ENCODE measurements at places on chromosomes 2 and 18.
A peak's percentile ranks its signal among the peaks of the same experiment; 100 is the strongest.

DNA sequence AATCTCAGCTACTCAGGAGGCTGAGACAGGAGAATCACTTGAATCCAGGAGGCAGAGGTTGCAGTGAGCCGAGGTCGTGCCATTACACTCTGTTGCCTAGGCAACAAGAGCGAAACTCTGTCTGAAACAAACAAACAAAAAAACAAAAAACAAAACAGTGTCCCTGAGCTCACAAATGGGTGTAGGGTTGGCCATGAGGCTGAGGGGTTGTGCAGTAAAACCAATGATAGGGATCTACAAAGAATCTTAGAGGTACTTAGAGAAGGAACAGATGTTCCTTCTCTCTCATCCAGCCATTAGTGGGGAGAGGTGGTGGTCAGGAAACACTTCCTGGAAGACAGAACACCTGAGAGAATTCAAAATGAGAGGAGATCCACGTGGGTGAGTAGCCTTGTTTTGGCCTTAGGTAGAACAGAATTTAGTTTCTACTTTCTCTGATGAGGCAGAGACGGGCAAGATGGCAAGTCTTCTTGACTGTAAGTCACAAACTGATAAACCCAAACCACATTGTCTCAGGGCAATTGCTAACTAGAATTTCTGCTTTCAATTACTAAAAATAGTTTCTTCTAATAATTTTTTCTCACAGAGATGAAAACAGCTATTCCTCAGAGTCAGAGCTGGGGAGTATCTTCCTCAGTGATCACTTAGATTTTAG, 61.5 kb upstream of the PPM1B start:
- DNase-seq = no peak

DNA sequence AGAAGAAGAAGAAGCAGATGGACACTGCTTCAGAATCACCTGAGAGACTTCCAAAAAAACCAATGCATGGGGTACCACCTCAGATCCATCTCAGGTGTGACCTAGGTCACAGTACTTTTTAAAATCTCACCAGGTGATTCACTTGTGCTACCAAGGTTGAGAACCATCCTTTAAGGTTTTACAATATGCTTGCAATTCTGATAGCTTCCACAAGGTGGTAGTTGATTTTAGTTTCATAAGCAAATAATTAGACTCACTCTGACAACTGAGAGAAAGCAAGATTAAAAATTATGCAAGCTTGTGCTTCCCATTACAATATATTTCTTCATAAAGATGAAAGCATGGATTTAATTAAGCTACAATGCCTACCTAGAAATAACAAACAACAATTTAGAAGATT, 355.1 kb downstream of the EN1 start:
- no peak for DNase-seq

DNA sequence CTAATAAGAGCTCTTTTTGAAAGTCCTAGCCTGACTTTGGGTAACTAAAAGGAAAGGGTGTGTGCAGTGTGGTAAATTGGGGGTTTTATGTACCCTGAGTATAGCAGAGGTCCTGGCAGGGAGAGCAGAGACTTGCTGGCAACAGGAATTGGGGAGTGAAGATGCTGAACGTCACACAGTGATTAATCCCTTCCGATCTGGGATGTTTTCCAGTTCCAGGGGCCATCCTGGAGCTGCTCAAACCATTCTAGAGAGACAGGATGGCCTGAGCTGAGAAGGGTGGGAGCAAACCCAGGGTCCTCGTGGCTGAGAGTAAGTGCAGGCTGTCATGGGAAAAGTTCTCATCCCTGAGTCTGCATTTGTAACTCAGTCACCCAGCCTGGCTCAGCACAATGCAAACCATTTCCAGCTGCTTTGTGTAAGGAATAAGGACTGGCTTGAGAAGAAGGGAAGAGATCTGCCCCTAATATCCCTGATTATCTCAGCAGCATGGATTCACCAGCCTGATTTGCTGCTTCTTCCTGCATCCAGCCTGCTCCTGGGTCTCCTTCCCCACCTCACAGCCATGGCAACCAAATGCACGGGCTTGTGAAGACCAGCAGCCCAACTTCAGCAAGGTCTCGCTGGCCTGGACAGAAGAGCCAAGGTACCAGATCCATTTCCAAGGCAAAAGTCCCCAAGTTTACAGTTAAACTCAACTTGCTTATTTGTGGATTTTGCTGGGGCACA, 47.1 kb upstream of the CELF4 start:
- no peak for DNase-seq

- DNase-seq = peak; percentile 48
Observed at GRCh38 chr2:85753525-85754312, at the start of gene ATOH8. ATOH8 (plus strand) TSS chr2:85753991; CDS start chr2:85754190, 199 bp downstream.

GRCh38 chr2:15158100-15158499, 403.0 kb downstream of the NBAS start:
- DNase-seq = peak; percentile 51

- no peak for DNase-seq
Observed at GRCh38 chr18:58967751-58968254, 103.1 kb downstream of the ZNF532 start.

DNA sequence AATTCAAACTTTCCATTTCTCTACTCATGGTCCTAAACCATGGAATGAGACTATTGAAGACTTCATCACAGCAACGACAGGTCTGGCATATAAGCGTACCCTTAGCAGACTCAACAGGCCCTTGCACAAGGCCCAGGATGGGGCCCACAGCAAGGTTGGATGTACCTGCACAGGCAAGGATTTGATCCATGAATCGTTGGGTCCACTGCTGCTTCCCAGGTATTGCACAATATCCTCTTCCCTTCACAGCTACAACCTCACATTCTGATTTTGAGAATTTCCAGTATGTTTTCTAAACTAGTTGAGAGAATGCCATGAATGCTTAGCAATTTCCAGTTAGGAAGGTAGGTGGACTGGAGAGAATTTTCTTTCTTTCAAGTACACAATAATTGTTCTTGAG, 515.8 kb downstream of the SUCLG1 start:
- DNase-seq = no peak

- no peak for DNase-seq
Observed at GRCh38 chr2:215664847-215665525, 229.1 kb upstream of the FN1 start.

DNA sequence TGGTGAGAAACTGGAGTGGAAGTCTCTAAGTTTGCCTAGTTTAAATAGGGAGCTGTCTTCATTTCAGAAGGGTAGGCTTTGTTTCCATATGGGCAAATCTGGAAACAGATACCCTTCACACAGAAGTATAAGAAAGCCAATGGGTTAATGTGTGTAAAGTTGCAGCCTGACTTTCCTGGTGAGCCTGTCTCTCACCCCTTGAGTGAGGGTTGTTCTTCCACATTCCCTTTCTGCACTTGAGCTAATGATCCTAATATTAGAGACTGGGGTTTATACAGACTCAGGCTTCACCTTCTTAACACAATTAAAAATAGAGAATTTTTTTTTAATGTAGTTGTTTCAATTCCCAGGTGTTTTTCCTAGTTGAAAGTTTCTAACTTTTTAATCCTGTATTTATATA, 108.6 kb upstream of the EML6 start:
- no peak for DNase-seq

GRCh38 chr18:79819968-79820351, 22.2 kb downstream of the KCNG2 start:
- no peak for DNase-seq

DNA sequence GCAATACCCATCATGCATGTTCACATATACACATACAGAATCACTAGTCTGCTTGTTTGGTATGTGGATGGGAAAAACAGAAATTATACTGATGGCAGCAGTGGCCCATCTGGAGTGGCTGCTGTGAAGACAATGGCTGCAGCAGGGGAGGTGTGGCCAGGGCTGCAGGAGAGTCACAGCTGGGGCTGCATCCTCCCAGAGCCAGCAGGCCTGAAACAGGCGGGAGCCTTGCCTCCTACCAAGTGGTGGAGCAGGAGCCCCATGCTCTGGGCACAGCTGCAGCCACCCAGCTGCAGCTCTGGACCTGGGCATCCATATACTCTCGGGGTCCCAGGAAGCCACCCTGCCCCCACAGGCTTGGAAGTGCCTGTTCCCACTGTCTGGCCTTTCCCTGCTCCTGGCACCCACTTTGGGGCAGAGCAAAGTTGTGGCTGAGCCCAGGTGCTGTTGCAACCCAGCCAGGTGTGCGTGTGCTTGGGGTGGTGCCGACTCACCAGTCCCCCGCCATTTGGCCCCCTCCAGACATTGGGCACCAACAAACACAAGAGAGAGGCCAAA, 136.6 kb downstream of the SPAG16 start:
- DNase-seq = no peak

DNA sequence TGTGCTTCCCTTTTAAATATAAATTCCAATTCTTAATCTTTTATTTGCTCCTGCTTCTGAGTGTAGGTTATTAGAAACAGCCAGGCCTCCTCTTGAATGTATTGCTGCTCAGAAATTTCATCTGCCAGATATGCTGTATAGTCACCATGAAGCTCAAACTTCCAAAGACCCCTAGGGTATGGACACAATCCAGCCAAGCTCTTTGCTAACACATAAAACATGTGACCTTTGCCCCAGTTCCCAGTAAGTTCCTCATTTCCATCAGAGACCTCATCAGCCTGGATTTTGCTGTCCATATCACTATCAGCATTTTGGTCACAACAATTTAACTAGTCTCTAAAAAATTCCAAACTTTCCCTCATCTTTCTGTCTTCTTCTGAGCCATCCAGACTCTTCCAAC, 75.2 kb downstream of the MAP2 start:
- no peak for DNase-seq

- DNase-seq = no peak
Observed at GRCh38 chr2:191910518-191910917, 63.6 kb upstream of the CAVIN2 start.

DNA sequence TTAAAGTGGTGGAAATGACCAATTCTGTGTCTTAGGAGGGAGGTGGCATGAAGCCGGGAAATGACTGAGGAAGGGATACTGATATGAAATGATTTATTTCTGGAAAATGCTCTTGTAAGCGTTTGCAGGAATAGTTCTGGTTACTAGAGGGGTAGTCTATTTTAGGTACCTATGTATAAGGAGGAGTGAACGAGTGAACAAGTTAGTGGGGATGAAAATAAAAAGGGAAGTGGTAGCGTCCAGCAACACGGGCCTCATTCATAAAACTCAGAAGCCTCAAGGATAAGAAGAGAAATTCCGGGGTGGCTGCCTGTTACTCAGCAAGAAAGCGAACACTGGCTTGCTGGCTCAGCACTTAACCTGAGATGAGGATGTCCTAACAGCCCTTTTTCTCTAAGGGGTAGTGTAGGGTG, 303.3 kb downstream of the NCKAP5 start:
- DNase-seq = no peak

- no peak for DNase-seq
Observed at GRCh38 chr18:49839012-49839411, 25.7 kb upstream of the ACAA2 start.

- DNase-seq = no peak
Observed at GRCh38 chr2:96146153-96146880, 1.1 kb upstream of the DUSP2 start.

- no peak for DNase-seq
Observed at GRCh38 chr2:45137966-45138695, 128.9 kb upstream of the SIX2 start.

- DNase-seq = no peak
Observed at GRCh38 chr2:40155728-40156127, 296.2 kb downstream of the SLC8A1 start.

- DNase-seq = no peak
Observed at GRCh38 chr2:137928547-137929518, 35.4 kb upstream of the HNMT start.

DNA sequence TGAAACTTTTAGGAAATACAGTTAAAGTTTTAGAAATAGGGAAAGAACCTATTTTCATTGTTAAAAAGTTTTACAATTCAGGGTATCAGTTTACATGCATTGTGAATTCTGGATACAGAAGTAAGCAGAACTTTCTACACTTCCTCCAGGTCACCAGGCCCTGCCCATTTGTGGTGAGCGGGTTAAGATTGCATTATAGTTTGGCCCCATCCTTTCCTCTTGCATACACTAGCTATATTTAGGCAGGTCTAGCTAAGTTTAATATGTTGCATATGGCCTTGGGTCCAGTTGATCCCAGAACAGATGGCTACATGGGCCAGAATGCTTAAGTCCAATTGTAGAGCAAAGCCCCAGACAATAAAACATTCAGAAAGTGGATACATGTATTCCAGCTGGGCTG, 4.8 kb downstream of the VWA3B start:
- DNase-seq = no peak

GRCh38 chr2:235204948-235205347, 253.1 kb downstream of the SH3BP4 start:
- DNase-seq = no peak

DNA sequence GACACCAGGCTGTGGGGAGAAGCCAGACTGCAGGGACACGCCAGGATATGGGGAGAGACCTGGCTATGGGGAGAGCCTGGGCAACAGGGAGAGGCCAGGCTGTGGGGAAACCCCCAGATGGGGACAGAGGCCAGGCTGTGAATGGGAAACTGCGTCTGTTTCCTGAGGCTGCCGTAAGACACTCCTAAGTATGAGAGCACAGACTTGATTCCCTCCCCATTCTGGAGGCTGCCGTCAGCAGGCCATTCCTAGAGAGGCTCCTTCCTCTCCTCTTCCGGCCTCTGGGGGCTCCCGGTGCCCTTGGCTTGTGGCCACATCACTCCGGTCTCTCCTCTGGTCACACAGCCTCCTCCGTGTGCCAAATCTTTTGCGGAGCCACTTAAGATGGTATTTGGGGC, 32.3 kb downstream of the ADI1 start:
- DNase-seq = no peak

DNA sequence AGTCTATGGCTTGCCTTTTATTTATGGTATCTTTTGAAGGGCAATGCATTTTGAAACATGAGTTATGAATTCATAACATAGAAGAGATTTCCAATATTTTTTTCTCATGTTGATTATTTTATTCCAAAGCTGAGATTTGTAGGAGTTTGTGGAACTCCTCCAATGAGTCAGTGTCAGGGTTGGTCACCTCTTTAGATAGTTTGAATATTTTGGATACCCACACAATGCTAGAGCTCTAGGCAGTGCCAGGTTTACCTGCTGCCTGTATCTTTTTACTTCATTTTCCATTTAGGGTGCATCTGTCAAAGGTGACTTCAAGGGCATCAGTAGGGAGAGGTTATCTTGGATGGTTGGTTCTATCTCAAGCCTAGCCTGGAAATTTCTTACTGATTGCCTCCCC, 152.7 kb downstream of the CERS6 start:
- no peak for DNase-seq

DNA sequence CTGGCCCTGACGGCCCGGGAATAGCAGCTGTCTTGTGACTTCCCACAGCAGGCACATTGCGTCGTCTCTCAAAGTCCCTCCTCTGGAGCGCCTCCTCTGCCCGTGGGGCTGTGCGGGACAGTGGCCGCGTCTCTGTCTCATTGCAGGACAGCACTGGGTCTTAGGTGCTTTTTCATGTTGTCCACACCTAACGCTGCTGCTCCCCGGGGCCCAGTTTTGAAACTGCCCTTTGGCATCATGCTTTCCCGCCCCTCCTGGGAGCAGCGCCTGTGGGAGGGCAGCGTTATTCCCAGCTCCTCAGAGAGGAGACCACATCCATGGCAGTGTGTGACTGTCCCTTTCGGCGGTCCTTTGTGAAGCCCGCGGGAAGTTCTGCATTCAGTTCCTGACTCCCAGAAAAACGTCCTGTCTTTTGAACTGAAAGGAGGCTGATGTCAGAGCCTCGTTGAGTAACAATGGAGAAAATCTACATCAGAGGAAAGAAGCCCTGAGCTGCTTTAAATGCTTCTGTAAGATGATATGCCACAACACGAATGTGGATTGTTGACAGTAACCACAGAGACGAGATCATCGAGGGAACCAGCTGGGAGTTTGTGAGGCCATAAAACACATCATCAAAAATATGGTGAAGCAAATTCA, 226.0 kb downstream of the FAM210A start:
- DNase-seq = peak; percentile 64

All from NCI-H1105 (cell line).